ENCODE measurements at places on chromosomes 7 and 10. TPM values are rescaled to one million over a fixed set of nuclear protein-coding genes. Genes with fewer than 3 reads are reported as not detected.

Gene TRDMT1
- 10.2 TPM for total RNA-seq

Gene TAS2R38
- not detected for total RNA-seq

Gene CFAP70
- total RNA-seq: 0.86 TPM

Gene DEPP1
- 0.40 TPM for total RNA-seq

DNA sequence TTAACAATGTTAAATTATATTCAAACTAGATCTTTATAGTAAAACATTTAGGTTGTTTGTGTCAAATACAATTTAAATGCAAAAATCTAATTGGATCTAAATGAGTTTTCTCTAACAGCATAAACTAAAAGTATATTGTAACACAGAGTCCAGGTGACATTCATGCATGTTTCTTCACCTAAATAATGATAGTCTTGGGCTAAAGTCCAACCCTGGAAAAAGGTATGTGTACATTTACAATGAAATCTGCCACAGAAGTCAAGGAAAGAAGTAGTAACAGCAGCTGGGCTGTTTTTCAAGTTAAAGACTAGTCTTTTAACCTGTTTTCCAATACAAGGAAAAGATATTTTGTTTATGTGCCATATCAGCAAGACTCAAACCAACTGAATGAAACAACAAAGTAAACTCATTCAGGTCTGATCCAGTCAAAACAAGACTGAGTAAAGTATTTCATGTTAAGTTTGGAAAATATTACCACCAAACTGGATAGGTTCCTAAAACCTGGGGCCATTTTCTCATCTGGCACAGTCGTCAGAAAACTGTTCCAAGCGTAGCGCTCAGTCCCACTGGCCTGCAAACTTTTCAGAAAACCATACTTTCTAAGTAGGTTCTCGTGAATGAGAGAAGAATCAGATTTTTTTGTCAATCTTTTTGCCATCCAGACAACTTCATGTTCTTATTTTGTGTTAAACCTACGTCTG, 349.2 kb downstream of the HGF start:
- DNase-seq: no peak

Gene PGAM1
- total RNA-seq: 328 TPM

Gene GDF10
- not detected for total RNA-seq

- DNase-seq: no peak
These were observed 27.1 kb downstream of the BMS1 start for GRCh38 chr10:42809676-42810075.

Gene MEST
- total RNA-seq: 1.0 TPM

Measured in K562 (cell line).